ENCODE measurements at places on chromosomes 6 and 20.
A peak's percentile ranks its signal among the peaks of the same experiment; 100 is the strongest.

DNA sequence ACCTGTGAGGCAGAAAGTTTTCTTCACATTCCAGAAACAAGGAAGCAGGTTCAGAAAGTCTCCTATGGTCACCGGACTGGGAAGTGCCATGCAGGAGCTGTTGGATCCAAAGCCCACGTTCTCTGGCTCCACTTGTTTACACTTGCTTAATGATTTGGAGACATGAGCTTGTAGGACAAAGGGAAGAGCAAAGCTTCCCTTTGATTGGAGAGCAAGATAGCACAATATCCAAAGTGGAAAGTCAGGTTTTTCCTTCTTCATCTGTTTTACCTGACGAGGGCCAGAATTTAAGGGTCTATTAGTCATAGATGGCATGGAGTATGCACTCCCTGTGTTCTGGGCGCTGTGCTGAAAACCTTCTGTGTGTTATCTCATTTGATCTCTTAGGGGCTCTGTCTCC, 81.2 kb downstream of the PDE7B start:
- no peak for DNase-seq

GRCh38 chr20:40225596-40225995, 463.4 kb downstream of the MAFB start:
- DNase-seq = no peak

GRCh38 chr6:41470331-41471063, 75.7 kb upstream of the FOXP4 start:
- DNase-seq = peak; percentile 89

GRCh38 chr6:155152211-155153076, 111.4 kb upstream of the CLDN20 start:
- DNase-seq = peak; percentile 16

DNA sequence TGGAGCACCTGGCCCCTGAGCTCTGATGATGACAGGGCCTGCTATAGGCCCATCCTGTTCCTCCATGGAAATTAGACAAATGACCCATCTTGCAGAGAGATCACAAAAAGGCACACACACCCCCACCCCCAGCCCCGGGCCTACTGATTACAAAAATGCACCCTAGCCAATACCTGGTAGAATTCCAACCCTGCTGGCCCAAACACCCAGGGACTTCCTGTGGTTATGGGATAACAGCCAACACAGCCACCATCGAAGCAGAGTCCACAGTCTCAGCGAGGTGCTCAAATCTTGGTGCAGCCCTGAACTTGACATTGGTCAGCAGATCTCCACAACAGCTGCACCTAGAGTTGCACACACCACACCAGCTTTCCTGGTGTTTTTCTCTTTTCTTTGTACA, 17.0 kb downstream of the NCR2 start:
- no peak for DNase-seq

DNA sequence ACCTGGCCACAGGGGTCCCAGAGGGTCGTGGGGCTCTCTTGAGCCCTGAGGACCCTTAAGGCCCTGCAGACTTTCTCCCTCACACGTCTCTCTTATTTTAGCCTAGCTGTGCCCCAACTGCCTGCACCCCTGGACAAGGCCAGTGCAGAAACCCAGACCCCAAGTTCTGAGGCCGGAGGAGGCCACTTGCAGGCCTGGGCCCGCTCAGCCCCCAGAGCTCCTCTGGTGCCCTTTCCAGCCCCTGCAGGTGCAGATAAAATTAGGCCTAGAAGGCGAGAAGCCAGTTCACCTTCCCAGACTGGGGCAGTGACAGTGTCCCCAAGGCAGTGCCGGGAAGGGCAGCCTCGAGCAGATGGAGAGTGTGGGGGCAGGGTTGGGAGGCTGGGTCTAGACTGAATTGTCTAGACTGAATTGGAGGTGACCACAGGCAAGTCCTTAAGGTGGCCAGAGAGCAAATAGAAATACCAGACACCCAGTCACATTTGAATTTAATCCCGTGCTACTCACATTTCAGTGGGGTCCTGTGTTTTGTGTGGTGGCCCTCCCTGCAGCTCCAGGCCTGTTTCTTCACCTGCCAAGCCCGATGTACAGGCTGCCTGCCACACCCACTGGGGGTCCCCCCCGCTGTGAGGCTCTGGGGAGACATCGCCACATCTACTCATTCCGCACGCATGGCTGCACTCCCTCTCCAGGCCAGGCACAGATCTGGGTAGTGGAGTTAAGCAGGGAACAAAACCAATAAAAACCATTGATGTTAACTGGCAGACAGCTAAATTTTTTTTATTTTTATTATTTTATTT, 8.6 kb upstream of the IP6K3 start:
- DNase-seq = peak; percentile 96

GRCh38 chr6:35248300-35248699, 11.2 kb upstream of the ZNF76 start:
- DNase-seq = no peak

DNA sequence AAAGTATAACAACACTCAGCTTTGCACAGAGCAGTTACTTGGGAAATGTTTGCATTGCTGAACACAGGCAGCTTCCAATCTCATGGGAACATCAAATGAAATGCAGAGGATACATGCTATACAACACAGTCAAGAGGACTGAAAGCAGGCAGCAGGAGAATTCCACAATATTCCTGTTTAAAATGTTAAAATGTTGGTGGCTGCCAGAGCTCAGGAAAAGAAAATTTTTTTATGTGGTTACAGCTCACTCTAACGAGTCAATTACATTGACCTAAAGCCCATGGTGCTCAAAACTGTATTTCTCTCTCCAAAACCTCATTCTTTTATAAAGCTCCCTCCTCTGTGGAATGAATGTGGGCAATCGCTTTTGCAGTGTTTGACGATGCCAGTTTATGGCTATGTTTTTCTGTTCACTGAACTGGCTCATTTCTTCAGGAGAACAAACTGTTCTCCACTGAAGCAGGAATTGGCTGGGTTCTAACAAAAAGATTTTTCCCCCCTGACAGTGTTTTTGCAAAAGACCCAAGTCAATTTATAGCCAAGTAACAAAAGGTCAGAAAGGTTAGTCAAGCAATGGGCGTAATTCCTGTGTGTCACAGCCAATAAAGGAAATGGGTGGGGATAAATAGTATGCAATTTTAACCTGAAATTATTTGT, 69.0 kb downstream of the ZHX3 start:
- DNase-seq = no peak

GRCh38 chr20:32980131-32980941, 23.9 kb downstream of the SUN5 start:
- DNase-seq = peak; percentile 95

DNA sequence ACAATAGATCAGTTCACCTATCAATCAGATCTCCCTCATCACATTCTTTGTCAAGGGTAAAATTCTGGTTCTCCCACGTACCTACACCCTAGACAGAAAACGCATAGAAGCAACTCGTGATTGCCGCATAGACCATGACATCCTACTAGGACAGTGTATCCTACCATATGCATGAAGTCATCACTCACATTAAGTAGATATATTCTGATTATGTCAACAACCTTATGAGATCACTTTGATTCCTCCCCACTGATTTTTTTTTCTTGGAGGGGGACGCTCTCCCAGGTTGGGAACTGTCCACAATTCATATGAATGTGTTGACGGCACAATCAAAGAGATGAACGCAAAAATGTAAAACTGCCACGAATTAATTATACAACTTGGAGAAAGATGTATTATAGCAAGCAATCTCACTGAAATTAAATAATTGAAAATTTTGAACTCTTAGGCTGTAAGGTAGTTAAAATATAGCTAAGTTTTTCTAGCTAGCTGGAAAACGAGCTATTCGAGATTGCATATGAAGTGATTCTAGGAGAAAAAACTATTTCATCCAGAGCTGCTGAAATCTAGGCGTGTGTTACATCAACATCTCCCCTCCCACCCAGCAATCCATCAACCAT, 82.5 kb upstream of the CCDC28A start:
- DNase-seq = no peak

- DNase-seq = no peak
Observed at GRCh38 chr6:139547122-139547776, 172.8 kb upstream of the CITED2 start.

GRCh38 chr20:10728873-10729670, 55.3 kb upstream of the JAG1 start:
- no peak for DNase-seq

Data from WERI-Rb-1 (cell line).